ENCODE measurements at places on chromosomes 3 and 15. TPM values are rescaled to one million over a fixed set of nuclear protein-coding genes. Genes with fewer than 3 reads are reported as not detected.

The PRRT3 gene
- 3.2 TPM for total RNA-seq

The FBXL22 gene
- total RNA-seq = 1.5 TPM

GRCh38 chr15:99631255-99631654 is 65.5 kb downstream of the MEF2A start:
- no peak for DNase-seq

GRCh38 chr3:195023576-195023975 is 247.4 kb downstream of the XXYLT1 start:
- no peak for DNase-seq

GRCh38 chr15:44035781-44036699 is 159.0 kb downstream of the FRMD5 start:
- DNase-seq = no peak

The HCLS1 gene
- 7.2 TPM for total RNA-seq

The MGLL gene
- total RNA-seq = 54.3 TPM

GRCh38 chr15:74399511-74400312 is 32.3 kb upstream of the CYP11A1 start:
- DNase-seq = no peak
